DMS79 (cell line): ENCODE measurements at places on chromosomes 6 and 20.
A peak's percentile ranks its signal among the peaks of the same experiment; 100 is the strongest.

- DNase-seq: no peak
These were observed 171.3 kb upstream of the HDAC2 start for GRCh38 chr6:114142258-114142657.

DNA sequence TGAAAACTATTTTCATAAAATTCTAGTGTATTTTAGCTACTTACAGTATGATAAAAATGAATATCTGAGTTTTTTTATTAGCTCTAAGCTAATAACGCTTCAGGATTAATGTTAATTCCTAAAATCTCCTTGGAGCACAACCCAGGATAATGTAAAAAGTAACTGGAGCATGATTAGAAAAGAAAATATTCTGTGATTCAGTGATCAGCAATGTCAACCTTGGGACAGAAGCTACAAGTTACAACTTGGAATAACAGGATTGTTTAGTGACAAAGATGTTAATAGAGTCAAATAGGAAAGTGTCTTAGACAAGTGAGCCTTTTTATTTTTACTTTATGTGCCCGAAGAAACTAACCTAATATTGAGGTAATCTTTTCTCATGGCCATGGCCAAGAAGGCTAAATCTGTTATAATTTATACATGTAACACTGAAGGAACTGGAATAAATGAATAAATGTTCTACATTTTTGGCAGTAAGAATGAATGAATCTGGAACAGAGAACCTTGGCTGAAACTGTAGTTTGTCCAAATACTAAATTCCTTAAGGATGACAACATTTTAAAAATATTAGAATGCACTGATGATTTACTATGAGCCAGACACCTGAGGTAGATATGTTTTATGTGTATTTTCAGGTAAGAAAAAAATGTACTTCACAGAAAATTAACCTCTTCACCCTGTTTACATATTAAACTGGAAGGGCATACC is 994.0 kb downstream of the GRIK2 start:
- DNase-seq: no peak

GRCh38 chr6:81770381-81770780 is 17.9 kb upstream of the TENT5A start:
- no peak for DNase-seq

DNA sequence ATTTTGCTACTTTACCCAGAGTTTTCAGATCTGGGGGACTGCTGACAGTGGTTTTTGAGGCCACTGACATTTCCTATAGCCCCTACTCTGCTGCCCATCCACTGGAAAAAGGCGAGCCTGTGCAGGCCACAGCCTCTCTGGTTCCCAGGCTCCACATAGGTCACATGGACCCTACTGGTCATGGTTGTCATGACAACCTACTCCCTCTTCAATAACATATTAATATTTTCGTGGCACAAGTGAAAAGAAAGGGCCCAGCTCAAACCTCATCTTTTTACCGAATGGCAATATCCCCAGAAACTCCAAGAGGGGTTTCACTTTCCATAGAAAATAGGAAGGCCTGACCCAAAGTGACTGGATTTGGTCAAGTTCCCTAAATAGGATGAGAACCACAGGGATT is 11.0 kb upstream of the FOXO3 start:
- no peak for DNase-seq

GRCh38 chr6:167098825-167099225 is 24.1 kb upstream of the CCR6 start:
- no peak for DNase-seq

DNA sequence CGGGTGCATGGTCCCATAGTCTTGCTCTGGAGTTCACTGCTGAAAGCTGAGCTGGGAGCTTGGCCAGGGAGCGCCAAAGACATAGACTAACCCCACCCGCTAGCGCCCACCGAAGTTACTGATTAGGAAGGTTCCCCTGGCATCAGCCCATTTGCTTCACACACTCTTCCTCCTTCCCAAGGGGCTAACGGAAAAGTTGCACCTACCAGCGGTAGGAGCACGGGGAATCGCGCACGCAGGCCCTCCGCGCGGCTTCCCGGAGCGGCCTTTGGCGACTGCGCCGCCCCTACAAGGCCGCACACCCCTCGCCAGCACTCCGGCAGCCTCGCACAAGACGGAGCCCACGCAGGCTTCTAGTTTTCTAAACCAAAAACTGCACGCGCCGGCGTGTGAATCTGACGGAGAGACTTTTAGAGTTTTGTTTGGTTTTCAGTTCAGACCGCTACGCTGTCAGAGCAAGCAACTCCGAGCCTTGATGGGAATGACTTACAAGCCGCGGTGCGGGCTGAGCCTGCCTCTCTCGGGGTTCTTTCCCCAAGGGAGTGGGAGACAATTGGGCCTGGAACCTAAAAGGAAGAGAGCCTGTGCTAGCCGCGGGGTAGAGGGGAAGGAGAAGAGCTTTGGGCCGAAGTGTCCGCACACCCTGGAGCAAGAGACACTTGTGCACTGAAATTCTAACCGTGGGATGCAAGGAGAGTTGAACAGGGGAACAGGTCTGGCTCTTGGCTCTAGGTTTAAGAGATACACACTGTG is 891 bp upstream of the POU3F2 start:
- DNase-seq: peak; percentile 17

GRCh38 chr6:161445021-161445799 is 171.3 kb upstream of the AGPAT4 start:
- no peak for DNase-seq

DNA sequence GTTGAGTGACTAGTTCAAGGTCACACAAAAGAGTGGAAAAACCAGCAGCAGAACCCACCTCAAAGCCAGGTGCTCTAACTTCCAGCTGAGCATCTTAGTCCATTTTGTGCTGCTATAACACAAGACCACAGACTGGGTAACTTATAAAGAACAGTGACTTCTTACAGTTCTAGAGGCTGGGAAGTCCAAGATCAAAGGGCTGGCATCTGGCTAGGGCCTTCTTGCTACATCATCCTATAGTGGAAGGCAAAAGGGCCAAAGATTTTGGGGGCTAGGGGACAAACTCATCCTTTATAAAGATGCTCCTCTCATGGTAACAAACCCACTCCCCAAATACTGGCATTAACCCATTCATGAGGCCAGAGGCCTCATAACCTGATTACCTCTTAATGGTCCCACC is 9.7 kb downstream of the FITM2 start:
- DNase-seq: no peak

DNA sequence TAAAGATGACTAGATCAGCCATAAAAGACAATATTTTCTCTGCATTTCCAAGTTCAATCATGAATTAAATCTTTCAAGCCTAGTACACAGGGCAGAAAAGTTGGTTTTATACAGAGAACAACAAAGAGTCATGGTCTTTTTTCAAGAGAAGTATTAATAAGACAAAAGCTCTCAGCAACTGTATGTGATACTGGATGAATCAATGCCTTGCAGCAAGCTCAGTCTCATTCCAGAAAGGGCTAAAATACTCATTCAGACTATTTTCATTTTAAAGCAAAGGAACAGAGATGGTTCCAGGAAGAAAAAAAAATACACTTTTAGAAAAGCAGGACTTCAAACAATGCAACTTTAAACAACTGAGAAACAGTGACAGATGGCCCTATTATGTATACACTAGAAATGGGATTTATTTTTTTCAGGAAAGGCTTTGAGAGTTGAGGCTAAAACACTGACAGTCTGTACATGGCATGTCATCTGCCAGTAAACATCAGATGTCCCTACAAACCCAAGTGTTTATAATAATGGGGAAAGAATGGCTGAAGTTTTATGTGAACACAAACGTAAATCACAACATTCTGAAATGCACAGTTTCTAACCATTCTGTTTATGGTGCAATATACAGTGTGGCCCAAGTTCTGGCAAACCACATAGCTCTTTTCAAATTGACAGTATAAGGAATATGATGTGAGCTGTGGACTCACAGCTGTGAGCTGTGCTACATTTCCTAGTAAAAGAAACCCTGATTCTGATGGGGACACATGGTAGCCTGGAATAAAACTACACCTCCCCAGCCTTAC is 114.3 kb upstream of the DST start:
- no peak for DNase-seq

DNA sequence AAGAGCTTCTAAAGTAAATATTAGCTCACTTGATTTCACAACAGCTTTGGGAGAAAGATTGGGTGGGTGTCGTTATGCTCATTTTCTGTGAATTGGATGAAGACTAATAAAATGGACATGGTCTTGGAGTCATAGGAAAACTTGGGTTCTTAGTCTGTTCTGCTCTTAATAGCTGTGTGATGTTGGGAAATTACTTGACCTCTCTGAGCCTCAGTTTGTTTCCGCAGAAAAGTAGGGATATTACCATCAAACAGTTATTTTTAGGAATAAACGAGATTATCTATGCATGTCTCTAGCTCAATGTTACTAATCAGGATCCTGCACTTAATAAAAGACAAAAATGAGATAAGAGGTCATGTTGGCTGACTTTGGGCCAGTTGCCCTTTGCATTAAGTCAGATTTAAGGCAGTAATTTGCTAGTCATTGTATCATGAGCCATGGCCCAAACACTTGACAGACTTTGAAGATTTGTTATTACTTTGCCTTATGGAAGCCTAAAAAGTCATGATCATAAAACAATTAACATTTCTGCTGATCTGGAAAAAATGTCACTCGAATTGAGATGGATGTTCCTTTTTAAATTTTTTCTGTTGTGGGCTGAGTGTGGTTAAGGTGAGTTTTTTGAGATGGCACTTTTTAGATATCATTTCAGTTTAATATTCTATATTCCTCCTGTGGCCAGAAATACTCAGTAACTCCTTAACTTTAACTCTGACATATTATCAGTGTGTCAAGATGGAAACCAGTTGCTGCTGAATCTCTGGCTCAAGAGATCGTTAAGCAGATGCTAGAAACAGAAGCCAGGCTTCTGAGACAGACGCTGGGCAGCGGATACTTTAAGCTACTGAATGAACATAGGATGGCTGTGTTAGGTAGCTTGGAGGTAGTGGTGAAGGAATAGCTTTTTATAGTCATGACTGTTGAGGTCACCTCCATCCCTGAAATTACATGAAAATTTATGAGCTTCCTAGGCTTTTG is 291.6 kb downstream of the PHF3 start:
- no peak for DNase-seq

DNA sequence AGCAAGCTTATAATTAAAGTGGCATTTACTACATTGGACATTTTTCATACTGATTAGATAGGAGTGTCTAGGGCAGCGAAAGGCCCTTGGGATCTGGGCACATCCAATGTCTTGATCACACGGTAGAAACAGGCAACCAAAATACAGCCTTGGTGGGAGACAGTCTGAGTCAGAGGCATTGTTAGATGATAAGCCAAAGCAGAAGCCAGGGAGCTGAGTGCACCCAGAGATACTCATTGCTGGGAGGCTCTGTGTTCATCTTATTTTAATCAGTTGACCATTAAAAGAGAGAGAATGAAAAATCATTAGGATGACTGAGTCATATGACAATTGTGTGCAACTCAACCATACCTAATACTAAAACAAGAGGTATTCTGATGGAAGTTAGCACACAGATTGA is 109.5 kb downstream of the LCA5 start:
- no peak for DNase-seq

- no peak for DNase-seq
These were observed 60.6 kb upstream of the FAM184A start for GRCh38 chr6:119138906-119139541.

GRCh38 chr6:31368461-31368860 is 11.5 kb upstream of the HLA-B start:
- no peak for DNase-seq

- no peak for DNase-seq
These were observed 8.8 kb downstream of the SLC17A9 start for GRCh38 chr20:62961310-62961783.

DNA sequence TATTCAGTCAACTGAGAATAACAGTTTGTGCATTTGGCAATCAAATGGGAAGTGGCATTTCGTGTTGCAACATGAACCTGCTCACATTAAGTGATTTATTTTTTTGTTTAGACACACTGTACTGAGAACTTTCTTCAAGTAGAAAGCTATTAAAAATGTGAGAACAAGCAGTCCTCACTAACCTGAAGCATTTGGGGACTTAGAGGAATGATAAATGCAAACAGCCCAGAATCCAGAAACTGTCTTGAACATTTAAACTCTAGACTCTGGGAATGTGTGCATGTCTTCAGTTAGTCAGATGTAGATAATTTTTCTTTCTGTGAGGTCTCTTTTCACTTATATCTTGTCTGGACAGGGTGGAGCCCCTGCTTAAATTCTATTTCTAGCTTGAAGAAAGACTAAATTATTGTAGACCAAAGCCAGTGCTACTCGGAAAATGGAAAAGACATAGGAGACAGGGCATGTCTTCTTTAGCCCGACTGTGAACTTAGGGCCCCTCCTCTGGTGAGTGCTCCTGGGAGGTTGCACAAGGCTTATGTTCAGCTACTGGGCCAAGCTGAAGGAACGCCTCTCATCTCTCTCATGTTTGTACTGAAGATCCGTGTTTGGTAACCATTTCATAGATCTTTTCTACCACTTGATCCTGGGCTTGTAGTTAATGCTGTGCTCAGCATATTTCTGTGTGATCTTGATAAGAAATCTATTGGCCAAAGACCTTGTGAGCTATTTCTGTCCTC is 70.1 kb downstream of the SLX4IP start:
- DNase-seq: no peak

- DNase-seq: no peak
These were observed 12.2 kb downstream of the BRD2 start for GRCh38 chr6:32980488-32981038.

- DNase-seq: no peak
These were observed 329.7 kb downstream of the MAFB start for GRCh38 chr20:40359131-40359912.

- DNase-seq: no peak
These were observed 126.9 kb downstream of the KCNQ5 start for GRCh38 chr6:72748759-72749158.

- DNase-seq: peak; percentile 25
These were observed 42.3 kb downstream of the ELMO2 start for GRCh38 chr20:46363874-46364669.

DNA sequence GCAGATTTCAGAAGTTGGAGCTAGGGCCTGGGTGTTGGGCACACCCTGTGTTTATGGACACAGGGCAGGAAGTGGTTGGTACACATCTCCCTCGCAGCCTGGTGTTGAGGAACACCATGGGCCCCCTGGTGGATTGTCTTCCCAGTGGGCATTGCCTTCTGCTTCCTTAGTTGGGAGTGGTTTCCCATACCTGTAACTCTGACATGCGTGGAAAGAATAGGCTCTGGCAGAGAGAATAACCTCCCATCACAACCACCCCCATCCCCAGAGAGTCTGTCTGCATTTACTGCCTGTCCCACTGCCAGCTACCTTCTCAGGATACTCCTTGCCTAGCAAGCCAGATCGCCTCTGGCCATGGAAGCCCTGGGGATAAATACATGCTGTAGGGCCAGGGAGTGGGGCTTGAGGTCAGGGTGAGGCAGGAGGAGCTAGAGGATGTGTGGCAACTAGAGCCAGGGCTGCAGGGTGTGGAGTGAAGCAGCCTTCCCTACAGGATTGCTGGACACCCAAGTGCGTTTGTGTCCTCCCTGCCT is 14.7 kb downstream of the LRRC73 start:
- no peak for DNase-seq

DNA sequence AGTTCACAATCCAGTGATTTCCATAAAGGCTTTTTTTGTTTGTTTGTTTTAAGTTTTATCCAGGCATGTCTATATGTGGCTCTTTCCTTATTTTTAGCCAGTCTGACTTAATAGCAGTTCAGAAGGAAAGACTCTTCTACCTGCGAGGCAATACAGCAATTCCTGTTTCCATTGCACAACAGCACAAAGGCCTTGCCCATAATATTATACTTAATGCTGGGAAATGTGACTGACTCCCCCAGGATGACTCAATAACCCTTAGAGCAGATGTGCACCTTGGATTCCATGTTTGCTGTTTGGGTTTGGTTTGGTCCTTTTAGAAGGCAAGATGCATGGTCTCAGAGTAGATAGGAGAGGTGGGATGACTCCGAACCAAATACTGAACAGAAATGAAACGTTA is 184.1 kb downstream of the MTFR2 start:
- DNase-seq: no peak
